ENCODE measurements at places on chromosomes 7 and 10. TPM values are rescaled to one million over a fixed set of nuclear protein-coding genes. Genes with fewer than 3 reads are reported as not detected.

- DNase-seq: no peak
These were observed 130.5 kb downstream of the WDR37 start for GRCh38 chr10:1186683-1186990.

- no peak for DNase-seq
These were observed 94.1 kb downstream of the HBP1 start for GRCh38 chr7:107262857-107263256.

Gene ZNF853
- total RNA-seq: 23.6 TPM

Gene HKDC1
- total RNA-seq: not detected

Gene FAM25A
- total RNA-seq: 12.0 TPM

DNA sequence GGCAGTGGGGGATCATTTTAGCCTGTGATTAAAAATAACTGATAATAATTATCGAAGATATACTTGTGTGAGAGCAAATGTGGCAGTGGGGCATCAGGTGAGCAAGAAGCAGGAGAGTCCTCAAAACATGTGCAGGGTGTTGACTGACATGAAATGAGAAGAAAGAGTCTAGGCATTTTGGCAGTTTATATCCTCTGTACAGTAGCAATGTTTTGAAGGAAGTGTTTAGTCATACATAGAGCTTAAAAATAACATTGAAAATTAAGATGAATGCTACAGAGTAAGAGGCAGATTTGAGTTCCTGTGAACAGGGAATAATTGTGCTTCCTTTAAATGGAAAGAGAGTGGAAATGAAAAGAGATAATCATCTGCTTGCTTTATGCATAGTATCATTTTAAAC is 47.4 kb downstream of the VPS50 start:
- no peak for DNase-seq

DNA sequence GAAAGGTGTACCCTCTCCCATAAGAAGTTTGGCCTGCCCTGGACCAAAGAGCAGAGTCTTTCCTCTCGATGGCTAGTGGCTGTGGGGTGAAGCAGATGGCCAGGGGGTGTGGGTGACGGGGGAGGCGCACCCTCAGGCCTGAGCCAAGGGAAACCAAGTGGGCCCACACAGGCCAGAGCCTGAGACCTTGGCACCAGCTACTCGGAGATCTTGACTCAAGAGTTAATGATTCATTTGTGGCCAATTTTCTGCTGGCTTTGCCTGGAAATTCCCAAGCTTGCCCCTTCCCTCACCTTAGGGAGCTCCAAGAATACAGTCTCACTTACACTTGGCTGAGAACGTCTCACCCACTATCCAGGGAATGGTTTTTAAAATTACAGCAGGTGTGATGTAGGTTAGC is 42.7 kb downstream of the ZMIZ1 start:
- DNase-seq: peak; percentile 92

- no peak for DNase-seq
These were observed 460.3 kb downstream of the SUGCT start for GRCh38 chr7:40595129-40595528.

DNA sequence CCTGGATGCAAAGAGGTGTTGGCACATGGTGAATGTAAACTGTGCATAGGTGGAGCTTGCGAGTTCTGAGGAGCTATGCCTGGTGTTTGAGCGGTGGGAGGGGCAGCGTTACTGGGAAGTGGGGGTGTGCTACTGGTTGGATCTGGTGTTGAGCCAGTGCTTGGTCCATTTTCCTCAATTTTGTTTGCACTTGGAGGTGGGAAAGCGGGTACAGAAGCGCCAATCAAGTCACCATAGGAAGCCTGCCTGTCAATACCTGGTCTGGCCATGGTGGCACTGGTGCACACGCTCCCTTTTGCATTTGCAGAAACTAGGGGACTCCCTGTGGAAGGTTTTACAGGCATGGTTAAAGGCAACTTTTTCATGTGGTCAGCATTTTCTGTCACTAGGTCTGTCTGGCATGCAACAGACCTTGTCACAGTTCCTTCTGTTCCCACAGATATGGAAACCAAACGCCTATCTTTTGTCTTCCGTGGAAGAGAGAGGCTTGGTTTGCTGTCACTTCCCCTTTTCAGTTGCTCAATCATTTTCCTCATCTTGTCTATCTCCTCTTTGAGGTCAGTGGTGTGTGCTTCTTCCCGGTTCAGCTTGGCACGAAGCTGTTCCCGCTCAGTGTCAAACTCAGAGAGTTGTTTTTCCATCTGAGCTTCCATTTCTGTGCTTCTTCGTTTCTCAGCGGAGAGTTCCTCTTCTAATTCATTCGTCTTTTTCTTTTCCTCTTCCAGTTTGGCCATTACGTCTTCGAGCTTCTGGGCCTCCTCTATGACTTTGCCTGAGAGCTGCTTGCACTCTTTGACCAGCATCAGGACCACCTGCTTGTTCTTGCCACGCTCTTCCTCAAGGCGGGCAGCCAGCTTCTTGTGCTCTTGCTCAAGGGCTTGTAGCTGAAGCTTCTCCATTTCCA is 81.1 kb downstream of the CTTNBP2 start:
- no peak for DNase-seq

GRCh38 chr10:43128958-43129706 is 9.1 kb upstream of the CSGALNACT2 start:
- peak; percentile 68 for DNase-seq

- DNase-seq: no peak
These were observed 26.0 kb upstream of the PRLHR start for GRCh38 chr10:118621304-118621942.

Gene PCLO
- not detected for total RNA-seq

DNA sequence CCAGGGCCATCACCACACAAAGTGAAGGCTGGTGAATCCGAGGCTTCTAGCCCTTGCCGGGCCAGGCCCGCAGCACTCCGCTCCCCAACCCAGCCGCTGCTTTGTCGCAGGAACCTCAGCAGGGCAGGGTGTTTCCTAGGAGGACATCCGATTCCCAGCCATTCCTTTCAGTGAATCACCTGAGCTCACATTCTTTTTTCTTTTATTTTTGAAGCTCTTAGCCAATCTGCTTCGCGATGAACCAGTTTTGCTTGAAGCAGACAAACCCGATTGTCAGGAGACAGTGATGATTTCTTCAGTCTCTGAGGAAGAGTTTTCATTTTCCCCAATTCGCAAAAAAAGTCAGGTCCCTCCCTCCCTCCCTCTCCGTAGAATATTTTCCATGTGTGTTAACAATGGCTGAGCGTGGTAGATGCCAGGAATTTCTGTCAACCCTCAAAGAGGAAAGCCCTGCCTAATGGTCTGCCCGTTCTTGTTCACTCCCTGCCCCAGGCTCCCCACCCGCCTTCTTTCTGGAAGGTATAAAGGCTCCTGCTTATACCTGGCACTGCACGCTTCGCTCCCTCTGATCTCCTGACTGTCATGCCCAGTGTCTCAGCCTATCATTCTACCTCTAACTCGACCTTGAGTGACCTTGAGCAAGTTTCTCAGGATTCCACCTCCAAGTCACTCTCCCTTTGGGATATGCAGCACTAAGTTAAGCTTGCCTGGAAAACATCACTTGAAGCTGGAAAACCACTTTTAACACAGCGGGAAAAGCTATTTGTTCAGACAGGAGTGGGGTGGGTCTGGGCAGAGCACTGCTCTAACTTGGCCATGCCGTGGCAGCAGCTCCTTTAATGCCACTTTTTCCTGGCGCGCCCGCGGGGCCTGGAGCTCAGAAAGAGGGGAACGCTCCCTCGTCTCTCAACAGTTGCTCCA is 35.1 kb downstream of the EGFR start:
- DNase-seq: no peak

DNA sequence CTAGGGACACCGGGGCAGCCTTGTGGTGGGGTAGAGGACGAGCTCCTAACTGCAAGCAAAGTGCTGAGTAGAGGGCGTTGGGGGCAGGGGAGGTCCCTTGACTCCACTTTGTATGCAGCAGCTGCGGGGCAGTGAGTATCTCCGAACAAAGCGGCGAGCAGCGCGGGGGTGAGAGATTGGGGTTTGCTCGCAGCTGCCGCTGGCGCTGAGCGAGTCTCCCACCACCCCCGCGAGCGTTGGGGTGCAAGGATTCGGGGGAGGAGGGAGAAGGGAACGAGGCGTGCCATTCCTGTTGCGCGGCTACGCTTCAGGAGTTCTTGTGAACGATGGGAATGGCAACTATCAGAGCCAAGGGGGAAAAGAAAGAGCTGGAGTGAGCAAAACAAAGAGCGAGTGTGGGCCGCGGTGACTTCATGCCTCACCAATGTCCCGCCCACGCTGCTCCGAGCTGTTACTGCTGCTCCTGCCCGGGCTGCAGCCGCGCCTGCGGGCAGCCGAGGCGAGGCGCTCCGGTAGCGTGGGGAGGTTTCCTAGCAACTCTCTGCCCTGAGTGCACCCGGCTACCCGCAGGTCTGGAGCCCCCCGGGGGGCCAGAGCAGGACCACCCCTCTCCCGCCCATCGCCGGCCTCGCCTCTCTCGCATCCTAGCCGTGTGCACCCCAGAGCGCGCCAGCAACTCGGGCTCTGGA is at the start of gene ITGB8:
Gene ITGB8 (plus strand): TSS at position 662 of the 689 bp plus-strand sequence. CDS start 907 bp downstream, outside the sequence.
- DNase-seq: peak; percentile 95

- no peak for DNase-seq
These were observed 23.7 kb upstream of the NUB1 start for GRCh38 chr7:151317936-151318335.

Gene CALHM3
- total RNA-seq: not detected

GRCh38 chr7:94557215-94557614 is 47.6 kb downstream of the CASD1 start:
- no peak for DNase-seq

GRCh38 chr10:70952921-70953320 is 64.6 kb upstream of the PCBD1 start:
- no peak for DNase-seq

DNA sequence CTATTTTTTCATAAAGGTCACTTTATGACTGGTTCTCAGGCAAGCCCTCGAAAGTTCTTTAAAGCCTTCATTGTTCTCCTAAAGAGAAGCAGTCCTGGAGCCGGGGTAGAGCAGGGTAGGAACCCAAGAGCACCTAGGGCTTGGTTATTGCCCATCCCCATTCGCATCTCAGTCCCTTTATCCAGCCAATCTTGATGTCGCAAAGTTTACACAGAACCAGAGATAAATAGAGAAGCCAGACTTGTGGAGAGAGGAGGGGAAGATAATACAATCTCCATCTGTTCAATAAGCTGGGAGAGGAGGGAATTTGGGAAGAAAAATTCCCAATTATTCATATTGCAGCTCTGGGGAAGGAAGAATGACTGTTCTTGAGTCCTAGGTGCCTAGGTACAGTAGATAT is 6.4 kb upstream of the SRI start:
- no peak for DNase-seq

Gene EBLN1
- not detected for total RNA-seq

Gene DGKI
- 0.12 TPM for total RNA-seq

DNA sequence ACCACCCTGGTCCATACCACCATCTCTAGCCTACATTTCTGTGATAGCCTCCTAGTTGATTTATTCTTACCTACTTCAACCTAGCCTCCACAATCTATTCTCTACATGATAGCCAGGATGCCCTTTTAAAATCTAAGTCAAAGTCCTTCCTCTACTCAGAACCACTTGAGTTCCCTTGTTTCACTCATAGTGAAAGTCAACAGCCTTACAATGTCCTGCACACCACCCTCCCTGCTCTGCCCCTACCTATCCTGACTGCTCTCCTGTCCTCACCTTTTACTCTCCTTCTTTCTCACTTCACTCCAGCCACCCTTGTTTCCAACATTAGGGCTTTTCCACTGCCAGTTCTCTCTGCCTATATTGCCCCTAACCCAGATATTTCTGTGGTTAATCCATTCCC is 146.7 kb downstream of the GRM3 start:
- no peak for DNase-seq

- DNase-seq: no peak
These were observed 54.6 kb downstream of the TMEM178B start for GRCh38 chr7:141128506-141128905.

- no peak for DNase-seq
These were observed 77.9 kb upstream of the LRRN3 start for GRCh38 chr7:111012799-111013675.

Gene PNLIP
- total RNA-seq: not detected

DNA sequence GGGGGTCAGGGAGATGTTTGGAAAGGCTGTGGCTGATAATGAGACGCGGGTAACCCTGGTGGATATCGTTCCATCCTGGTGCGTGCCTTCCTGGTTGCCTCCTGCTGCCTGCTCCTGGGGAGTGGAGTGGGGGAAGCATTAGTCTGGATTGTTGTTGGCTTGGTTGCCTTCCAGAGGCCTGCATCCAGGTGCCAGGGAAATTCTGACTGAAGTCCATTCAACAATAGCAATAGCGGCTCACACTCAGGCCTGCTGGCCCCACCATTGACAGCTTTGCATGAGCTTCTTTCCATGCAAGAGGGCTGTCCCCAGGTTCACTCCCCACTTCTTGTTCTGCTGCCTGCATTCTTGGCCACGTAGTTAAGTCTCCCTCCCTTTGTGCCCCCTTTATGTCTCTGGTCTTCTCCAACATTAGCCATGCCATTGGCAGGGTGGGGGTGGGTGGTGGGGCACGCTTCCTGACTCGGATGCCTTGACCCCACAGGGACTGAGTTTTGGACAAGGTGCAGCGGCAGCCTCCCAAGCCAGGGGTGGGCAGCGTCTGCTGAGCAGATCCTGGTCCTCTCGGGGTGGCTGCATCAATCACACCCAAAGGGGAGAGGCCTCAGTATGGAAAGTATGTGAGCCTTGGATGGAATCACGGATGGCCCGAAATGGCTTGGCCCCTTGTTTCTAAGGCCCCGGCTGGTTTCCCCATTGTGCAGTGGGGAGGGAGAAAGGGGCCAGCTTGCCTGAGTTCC is 150.2 kb downstream of the GRK5 start:
- no peak for DNase-seq

DNA sequence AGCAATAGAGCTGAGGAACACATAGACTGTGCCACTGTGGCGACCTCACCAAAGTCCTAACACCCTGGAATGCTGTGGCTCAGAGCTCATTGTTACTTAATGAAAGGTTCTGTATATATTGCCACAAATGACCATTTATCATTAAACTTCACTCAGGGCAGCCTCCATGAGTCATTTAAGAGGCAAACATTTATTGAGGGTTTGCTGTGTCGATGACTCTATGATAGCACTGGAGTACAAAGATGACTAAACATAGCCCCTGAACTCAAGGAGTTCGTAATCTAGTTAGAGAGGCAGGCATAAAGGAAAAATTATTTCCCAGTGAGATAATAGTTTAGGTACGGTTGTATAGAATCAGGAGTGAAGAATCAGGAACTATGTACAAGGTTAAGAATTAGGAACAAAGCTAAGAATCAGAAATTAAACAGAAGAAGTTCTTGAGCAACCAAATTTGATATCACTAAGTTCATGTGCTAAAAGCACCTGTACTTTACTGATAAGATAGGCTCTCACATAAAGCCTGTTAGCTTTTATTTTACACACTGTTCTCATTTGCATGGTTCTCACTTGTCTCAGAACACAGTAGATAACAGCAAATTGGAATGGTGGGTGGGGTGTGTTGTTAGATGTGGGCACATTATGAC is 7.9 kb downstream of the ENTPD7 start:
- DNase-seq: peak; percentile 19

GRCh38 chr7:158824028-158824427 is 5.3 kb downstream of the ESYT2 start:
- DNase-seq: no peak

Data from MG63 (cell line).